ENCODE measurements at places on chromosomes 4 and X.
A peak's percentile ranks its signal among the peaks of the same experiment; 100 is the strongest.

DNA sequence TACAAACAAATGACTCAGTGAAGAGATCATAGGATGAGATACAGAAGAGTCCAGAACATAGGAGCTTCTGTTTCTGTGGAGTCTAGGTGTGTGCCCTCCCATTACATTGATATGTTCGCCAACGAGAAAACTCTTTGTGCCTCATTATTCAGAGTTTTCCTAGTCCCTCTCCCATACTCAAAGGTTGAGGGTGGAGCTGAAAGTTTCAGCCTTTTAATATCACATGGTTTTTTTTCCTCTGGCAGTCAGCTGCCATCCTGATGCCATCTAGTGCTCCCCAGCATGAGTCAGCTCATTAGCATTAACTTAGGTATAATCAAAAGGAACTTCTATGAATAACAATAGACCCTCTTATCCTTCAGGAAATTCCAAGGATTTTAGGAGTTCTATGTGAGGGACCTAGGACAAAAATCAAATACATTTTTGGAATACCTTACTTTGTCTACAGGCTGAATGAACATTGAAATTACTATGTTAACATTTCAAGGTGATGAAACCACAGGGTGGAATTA lies 559.6 kb upstream of the AMOT start:
- DNase-seq, result no peak

GRCh38 chrX:147832707-147833348 lies 78.9 kb upstream of the FMR1 start:
- DNase-seq, result no peak

DNA sequence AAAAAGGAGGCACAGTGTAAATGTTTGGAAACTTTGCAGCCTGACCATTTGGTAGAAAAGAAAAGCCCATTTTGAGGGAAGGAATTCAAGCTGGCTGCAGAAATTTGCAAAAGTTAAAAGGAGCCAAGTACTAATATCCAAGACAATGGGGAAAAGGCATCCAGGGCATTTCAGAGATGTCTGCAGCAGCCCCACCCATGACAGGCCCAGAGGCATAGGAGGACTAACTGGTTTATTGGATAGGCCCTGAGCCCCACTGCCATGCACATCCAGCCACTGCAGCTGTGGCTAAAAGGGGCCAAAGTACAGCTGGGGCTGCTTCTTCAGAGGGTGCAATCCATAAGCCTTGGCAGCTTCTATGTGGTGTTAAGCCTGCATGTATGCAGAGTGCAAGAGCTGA lies 104.9 kb downstream of the HS3ST1 start:
- no peak for DNase-seq

DNA sequence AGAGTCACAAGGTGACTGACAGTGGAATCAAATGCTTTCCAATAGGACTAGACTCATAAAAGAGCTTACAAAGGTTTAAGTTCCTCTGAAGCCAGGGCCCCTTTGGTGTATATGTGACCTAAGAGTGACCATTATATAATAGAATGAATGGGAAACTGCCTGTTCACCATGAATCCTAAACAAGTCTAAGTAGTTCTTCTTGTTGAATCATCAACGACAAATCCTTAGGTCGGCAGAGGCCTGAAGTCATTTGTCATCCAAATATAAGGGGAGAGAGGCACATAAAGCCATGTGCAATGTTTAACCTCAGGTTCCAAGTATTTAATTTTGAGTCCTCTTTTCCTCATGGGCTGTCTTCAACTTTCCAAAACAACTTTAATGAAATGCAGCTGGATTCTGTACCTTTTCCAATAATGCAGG lies 122.4 kb downstream of the RASL11B start:
- DNase-seq, result no peak

DNA sequence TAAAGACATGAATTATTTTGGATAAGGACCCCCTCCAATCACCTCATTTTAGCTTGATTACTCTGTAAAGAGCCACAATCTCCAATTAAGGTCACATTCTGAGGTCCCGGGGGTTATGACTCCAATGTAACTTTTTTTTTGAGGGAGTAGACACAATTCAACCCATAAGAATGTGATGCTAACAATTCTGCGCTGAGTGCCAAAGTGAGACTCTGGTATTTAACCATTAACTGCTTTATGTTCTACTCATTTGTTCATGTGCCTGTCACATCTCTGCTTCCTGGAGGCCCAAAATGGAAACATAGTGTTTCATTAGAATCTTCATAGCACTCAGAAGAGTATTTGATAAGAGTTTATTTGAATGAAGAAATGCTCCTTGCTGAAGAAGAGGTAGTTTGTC lies 234.8 kb downstream of the CPE start:
- DNase-seq, result no peak

- no peak for DNase-seq
These were observed 281.1 kb downstream of the RAPGEF2 start for GRCh38 chr4:159384017-159384416.

DNA sequence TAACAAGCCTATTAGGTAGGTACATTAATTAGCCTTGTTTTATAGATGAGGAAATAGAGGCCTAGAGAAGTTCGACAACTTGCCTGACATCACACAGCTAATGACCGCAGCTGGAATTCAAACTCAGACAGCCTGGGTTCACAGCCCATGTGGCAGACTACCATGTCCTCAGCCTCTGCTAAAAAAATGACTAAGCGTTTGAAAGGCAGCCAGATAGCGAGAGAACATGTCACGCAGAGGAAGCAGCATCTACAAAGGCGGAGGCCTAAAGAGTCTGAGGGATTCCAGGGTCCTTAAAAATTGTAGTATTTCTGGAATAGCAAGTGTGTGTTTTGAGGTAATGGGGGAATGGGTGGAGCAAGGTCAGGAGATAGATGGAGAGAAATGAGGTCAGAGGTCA lies 33.2 kb upstream of the BMP15 start:
- DNase-seq, result peak; percentile 0

DNA sequence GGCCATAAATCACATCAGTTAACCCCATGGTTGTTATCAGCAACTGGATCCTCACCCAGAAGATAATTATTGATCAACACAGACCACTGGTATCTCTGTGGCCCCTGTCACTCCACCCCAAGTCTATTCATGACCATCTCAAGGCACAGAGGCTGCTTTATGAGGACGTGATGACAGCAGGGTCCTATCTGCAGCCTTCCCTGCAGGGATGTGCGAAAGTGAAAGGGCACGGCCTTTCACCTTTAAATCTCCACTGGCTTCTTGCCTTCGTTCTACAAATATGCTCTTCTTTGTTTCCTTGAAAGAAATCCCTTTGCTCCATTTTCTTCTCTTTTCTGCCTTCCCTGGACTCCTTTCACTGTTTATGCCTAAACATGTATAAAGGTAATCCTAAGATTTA lies 170.6 kb upstream of the EDNRA start:
- no peak for DNase-seq

GRCh38 chr4:2790583-2791517 lies 2.0 kb upstream of the SH3BP2 start:
- DNase-seq, result no peak

DNA sequence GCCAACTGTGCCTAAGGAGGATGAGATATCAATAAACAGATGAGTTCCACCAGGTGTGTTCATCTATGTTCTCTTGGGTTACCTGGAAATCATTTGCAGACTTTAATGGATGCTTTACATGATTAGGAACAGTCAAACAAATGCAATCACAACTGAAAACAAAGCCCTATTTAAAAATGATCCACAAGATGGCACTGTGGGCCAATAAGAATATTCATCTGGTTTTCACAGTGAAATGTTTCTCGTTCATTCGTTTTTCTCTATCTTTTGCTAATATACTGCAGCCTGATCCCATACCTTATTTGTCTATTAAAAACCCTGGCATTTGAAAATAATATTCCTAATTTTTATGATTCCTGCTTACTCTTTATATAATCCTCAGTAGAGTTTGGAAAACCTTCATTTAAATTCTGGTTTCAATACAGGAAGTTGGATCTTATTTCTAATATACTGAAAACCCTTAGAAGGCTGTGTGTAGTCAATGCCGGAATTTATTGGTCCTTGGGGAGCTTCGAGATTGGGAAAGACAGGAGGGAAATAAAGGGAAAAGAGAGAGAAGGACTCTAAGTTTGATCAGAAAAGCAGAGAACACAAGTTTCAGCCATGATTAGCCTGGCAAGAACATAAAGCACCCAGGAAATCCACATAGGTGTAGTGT lies 63.8 kb upstream of the TAPT1 start:
- DNase-seq, result peak; percentile 22

DNA sequence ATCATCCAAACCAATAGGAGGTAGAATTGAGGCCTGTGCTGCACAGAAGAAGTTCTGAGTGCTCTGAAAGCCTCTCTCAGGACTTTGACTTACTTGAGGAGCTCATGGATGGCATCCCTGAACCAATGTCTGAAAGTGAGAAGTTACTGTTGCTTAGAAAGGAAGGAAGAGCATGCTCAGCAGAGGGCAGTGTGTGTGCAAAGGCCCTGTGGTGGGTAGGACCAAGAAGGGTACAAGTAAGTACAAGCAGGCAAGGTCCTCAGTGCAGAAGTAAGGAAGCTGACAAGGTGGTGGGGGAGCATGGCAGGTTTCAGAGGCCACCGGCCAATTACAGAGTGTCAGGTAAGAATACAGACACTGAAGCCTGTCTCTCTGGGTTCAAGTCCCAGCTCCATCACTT lies 31.4 kb upstream of the LGI2 start:
- DNase-seq, result no peak

- no peak for DNase-seq
These were observed 258.0 kb upstream of the ETNPPL start for GRCh38 chr4:109020861-109021260.

DNA sequence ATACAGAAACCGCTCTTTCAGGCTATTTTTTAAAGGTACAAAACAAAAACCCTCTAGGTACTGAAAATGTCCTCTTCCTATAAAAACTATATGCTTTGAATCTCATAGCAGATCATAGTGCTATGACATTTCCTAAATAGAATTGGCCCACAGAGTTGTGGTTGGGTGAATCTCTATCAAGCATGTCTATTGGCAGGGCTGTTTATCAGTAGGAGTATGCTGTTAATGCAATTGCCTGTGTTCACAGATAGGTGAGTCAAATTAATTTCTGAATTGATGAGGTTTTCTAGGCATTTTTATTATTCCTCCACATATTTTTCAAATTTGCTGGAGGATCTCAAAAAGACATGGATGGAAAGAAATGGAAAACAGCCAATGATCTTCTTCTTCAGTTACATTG lies 73.9 kb downstream of the QRFPR start:
- DNase-seq, result no peak

GRCh38 chr4:41678086-41678816 lies 70.3 kb downstream of the PHOX2B start:
- no peak for DNase-seq

DNA sequence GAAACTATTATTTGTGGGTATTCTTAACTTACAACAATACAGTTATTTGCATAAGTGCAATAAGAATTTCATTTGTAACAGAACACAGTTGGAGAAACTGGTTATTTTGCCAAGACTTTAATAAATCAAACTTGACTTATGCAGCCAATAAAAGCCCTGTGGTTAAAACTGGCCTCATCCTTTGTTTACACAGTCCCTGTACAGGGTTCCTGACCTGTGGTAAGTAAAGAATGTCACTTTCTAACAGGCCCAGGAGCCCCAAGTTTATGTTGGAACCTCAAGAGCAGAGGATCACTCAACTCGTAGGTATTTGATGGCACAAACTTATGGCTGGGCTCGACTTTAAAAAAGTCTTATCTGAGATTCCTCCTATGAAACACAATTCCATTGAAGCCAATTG lies 88.6 kb upstream of the PTCHD1 start:
- DNase-seq, result no peak

- no peak for DNase-seq
These were observed 84.4 kb downstream of the STOX2 start for GRCh38 chr4:183989461-183989860.

All from HFF-Myc (cell line).